ENCODE measurements at places on chromosomes 5 and 9.

- H3K27me3 ChIP-seq = peaks cover 17% of the 10 kb centered on the region
- DNase-seq = no peak
- H3K27ac ChIP-seq = no peak overlapping the region
- H3K4me1 ChIP-seq = peaks cover 26% of the 10 kb centered on the region
Measured at GRCh38 chr9:90000925-90001324, 396.1 kb downstream of the GADD45G start.

GRCh38 chr5:88724201-88724600 is 158.8 kb downstream of the MEF2C start:
- H3K36me3 ChIP-seq = no peaks in the 10 kb centered on the region
- no peak for DNase-seq
- no peak overlapping the region for H3K4me3 ChIP-seq
- no peak overlapping the region for H3K27ac ChIP-seq
- no peaks in the 10 kb centered on the region for H3K4me1 ChIP-seq
- H3K27me3 ChIP-seq = peaks cover 20% of the 10 kb centered on the region

GRCh38 chr9:110192531-110193261 is 15.3 kb downstream of the C9orf152 start:
- H3K27ac ChIP-seq = no peak overlapping the region
- no peaks in the 10 kb centered on the region for H3K36me3 ChIP-seq

GRCh38 chr5:81965524-81965923 is 6.3 kb upstream of the ATG10 start:
- H3K27ac ChIP-seq = no peak overlapping the region
- H3K36me3 ChIP-seq = peaks cover 1% of the 10 kb centered on the region
- H3K27me3 ChIP-seq = no peaks in the 10 kb centered on the region
- no peak overlapping the region for H3K4me3 ChIP-seq
- no peak for DNase-seq
- peaks cover 3% of the 10 kb centered on the region for H3K4me1 ChIP-seq
